ENCODE measurements at places on chromosomes 16 and 17. TPM values are rescaled to one million over a fixed set of nuclear protein-coding genes. Genes with fewer than 3 reads are reported as not detected.

Gene BAHCC1
- total RNA-seq: 13.7 TPM

Gene TXNL4B
- 8.2 TPM for total RNA-seq

Gene STRADA
- total RNA-seq: 23.9 TPM

DNA sequence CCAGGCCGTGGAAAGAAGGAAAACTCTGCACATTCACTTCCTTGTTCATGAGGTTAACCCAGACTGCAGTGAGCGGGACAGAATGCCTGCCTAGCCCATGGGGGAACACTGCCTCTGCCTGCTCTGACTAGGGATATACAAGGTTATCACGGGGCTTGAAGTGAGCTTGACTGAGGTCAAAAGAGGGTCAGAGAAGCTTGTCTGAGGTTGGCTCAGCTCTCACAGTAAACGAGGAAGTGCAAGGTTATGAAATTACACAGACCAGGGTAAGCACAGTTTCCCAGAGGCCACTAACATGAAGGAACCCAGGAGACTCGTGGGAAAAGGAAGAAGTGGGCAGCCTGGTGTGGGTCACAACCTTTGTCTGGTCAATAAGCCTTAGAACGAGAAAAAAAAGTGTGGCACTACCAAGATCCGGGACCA is 28.7 kb downstream of the HIC1 start:
- DNase-seq: no peak

DNA sequence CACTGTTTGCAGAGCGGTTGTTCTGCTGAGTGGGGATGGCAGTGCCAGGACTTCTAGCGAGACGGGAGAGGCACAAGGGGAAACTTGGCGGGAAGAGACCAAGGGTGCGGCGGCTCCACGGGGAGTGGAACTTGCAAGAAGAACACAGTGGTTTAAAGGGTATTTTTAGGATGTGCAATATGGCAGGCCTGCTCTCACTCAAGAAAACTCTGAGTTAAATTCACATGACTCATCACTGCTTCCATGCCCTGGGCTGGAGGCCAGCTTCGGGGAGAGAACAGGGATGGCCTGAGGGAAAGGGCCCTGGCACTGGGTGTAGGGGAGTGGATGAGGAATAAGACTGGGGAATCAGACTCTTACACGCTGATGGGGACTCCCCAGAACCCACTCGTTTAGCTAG is 13.3 kb upstream of the CD300LD start:
- peak; percentile 34 for DNase-seq

Measured in tongue (tissue), 3 donors.